ENCODE measurements at places on chromosomes 12 and 14.

DNA sequence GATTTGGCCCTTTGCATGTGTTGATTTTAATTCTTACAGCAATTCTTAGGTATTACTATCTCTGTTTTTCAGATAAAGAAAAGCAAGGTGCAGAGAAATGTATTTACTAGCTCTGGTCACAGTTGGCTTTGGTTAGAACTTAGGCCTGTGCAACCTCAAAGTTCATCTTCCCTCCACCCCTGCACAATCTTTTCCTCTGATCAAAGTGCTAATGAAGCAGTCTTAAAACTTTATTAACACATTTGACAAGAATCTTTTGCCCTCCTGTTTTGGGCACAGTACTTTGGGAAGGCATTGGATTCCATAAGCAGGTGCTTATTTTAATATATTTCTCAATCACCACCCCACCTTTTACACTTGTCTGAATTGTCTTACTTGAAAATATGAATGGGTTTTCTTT lies 2.7 kb downstream of the IRAK4 start:
- no peak for DNase-seq

DNA sequence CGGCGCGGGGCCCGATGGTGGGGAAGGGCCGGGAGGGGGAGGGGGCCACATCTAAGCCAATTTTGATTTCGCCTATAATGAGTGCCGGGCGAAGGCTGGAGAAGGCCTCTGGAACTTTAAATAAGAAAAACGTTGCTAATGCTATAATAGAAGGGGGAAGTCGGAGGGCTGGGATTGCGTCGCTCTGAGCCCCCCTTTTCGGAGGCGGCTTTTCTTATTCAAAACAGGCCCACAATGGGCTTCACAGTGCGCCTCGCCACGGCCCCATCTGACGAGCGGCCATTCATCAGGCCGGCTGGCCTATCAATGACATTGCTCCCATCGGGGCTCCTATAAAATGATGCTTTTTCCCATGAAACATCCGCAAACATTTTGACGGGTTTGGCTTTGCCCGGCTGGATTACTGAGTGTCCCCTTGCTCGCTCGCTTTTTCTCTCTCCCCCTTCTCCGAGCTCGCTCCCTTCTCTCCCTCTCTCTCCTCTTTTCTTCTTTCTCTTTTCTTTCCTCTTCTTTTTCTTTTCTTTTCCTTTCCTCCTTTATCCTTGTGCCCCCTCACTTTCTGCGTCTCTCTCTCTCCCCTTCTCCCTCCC lies at the start of gene RFX4:
Gene RFX4, plus strand, starts transcription at position 364 of the 590 bp plus-strand sequence. CDS start 317 bp downstream, outside the sequence.
- DNase-seq, result no peak

GRCh38 chr12:76075448-76075847 lies 9.0 kb downstream of the NAP1L1 start:
- DNase-seq, result no peak

DNA sequence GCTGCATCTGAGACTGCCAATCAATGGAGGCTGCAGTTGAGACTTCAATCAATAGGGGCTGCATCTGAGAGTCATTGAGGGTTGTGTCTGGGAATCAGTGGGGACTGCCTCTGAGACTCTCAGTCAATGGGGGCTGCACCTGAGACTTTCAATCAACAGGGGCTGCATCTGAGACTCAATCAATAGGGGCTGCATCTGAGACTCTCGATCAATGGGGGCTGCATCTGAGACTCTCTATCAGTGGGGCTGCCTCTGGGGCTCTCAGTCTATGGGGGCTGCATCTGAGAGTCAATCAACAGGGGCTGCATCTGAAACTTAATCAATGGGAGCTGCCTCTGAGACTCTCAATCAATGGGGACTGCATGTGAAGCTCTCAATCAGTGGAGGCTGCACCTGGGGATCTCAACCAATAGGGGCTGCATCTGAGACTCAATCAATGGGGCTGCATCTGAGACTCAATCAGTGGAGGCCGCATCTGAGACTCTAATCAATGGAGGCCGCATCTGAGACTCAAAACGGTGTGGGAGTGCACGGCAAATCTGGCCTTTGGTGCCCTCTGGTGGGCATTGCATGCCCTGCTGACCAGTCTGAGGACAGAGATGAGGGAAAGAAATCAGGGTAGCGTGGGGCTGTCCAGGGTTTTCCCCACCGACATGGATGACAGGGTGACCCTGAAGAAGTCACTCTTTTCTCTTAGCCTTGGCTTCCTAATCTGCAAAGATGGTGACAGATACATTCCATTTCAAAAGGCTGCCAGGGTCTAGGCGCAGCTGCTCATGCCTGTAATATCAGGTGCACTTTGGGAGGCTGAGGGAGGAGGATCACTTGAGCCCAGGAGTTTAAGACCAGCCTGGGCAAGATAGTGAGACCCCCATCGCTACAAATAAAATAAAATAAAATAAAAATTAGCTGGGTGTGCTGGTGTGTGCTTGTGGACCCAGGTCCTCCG lies 41.3 kb upstream of the EIF5 start:
- DNase-seq, result peak; percentile 60

- DNase-seq, result no peak
Observed at GRCh38 chr14:74824997-74825396, 50.9 kb downstream of the PROX2 start.

- peak; percentile 70 for DNase-seq
Observed at GRCh38 chr14:49173765-49174373, 412.3 kb downstream of the RPS29 start.

DNA sequence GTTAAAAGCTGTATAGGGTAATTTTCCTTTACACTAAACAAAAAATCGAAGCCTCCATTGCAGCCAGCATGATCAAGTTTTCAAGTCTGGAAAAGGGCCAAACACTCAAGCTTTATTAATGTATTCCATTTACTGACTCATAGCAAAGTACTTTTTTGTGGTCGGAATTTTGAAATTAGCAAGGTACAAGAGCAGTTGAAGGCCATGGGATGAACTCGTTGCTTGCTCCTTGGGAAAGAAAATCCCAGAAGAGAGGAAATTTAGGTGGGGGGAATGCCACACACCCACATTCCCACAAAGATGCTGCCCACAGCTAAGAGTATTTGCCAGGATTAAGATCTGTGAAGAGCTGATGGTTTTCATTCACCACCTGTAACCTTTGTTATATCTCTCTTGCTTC lies 333.7 kb downstream of the EGLN3 start:
- DNase-seq, result peak; percentile 54

DNA sequence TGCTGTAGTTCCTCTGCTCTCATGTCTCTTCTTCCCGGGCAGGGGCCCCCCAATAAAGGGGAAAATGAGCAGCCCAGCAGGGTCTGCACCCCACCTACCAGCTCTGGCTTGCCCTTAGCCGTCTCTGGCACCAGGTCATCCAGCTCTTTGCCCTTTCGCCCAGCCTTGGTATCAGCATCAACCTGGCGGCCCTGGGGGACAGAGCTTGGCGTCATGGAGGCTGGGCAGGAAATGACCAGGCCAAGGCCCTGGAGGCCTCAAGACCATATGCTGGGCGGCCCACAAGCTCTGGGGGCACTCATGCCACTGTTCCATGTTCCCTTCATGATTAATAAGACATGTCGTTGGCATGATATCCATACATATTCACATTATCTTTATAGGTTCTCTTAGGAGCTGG lies 14.7 kb downstream of the MYL6 start:
- DNase-seq, result no peak

GRCh38 chr14:34489324-34489723 lies 27.3 kb upstream of the SPTSSA start:
- DNase-seq, result no peak

- DNase-seq, result no peak
Observed at GRCh38 chr14:76311079-76311758, 64.7 kb upstream of the ESRRB start.

DNA sequence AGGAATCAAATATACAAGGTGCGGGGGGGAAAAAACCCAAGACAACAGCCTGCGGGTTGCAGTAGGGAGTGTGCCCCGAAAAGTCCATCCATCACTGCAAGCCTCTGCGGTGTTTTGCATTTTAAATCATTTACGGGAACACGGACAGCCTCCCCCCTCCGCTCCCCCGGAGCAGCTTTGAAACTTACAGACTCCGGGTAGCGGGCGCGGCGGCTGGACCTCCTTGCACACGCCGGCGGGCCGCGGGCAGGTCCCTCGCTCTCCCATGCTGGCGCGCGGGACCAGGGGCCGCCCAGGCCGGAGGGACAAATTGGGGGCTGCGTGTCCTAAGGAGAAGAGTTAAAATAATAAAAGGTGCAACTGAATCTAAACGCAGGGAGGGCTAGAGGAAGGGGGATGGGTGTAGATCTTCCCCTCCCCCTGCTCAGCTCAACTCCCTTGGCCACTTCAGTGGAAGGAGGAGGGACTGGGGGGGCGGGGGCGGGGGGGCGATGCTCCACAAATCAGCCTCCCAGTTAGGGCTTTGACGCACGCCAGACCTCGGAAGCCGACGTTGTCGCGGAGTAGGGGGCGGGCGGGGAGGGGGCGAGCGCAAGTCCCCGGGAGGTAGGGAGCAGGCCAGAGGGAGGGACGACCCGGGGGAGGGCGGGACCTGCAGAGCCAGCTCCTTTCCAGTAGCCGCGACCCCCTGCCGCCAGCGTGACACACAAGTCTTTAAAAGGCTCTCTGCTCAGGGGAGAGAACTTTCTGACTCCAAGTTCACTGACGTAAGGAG lies at the start of gene KCNJ8:
Gene KCNJ8, minus strand, starts transcription at position 349 of the 775 bp plus-strand sequence. CDS start 1,090 bp downstream, outside the sequence.
- DNase-seq, result no peak

- no peak for DNase-seq
Observed at GRCh38 chr14:54909817-54910558, 7.4 kb upstream of the GCH1 start.

DNA sequence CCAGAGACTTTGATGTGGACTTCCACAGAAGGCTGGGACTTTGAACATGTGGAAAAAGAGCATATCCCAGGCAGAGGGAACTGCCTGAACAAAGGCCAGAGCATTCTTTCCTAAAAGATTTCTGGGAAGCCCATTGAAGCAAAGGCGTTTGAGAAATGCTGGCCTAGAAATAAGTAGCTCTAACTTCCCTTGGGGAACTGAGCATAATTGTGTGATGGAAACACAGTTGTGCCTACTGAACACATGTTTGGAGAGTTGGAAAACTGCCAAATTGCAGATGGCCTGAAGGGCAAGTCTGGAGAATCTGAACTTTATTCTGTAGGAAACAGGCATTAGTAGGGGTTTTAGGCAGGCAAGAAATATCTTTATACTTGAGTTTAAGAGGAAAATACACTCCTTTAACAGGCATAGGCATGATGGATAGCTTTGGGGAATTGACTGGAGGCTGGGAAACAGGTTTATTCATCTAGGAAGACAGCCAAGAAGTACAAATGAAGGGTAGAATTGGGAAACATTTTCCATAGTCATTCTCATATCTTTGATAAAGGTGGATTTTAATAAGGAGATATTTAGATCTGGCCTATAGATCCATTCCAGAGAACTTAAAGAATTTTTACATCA lies 134.1 kb downstream of the TPH2 start:
- DNase-seq, result no peak

DNA sequence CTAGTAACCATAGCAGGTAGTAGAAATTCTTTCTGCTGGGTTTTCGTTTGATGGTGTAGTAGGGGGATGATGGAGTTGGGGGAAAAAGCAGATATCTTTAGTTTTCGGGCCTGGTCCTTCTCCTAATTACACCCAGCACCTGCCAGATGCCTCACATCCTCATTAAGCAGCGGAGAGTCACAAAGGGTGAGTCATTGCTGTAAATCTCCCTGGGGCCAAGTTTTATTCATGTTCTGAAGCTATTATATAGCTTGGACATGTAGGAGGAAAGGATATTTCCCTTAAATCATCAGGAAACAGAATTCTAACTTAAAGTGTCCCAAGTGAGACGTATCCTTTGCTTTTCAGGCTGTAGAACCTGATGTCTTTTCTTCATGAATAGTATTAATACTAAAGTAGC lies 4.9 kb upstream of the NECAP1 start:
- peak; percentile 13 for DNase-seq

GRCh38 chr14:93245764-93246420 lies 38.8 kb downstream of the UBR7 start:
- no peak for DNase-seq

- DNase-seq, result no peak
Observed at GRCh38 chr12:80053051-80053790, 46.1 kb upstream of the OTOGL start.

DNA sequence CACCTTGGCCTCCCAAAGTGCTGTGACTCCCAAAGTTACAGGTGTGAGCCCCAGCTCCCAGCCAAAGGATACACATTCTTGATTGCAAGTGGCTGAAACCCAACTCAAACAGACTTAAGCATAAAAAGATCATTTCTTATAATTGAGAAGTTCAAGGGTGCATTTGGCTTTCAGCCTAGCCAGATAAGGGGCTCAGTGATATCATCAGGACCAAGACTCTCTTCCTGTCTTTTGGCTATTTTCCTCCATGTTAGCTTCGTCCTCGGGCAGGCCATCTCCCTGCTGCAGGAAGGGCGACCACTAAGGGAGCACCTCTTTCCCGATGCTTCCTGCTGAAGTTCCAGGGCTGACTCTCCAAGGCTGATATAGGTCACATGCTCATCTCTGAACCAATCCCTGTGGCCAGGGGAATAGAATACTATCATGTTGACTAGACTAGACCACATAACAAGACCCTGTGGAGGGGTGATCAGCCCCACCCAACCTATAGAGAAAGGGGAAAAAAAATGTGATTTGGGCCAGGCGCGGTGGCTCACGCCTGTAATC lies 9.8 kb upstream of the KRT8 start:
- DNase-seq, result no peak

- DNase-seq, result no peak
Observed at GRCh38 chr14:96349286-96350075, 13.7 kb downstream of the ATG2B start.

- DNase-seq, result no peak
Observed at GRCh38 chr14:83041224-83041623, 1507.6 kb upstream of the SEL1L start.

- DNase-seq, result no peak
Observed at GRCh38 chr14:47276931-47277330, 398.5 kb downstream of the MDGA2 start.

DNA sequence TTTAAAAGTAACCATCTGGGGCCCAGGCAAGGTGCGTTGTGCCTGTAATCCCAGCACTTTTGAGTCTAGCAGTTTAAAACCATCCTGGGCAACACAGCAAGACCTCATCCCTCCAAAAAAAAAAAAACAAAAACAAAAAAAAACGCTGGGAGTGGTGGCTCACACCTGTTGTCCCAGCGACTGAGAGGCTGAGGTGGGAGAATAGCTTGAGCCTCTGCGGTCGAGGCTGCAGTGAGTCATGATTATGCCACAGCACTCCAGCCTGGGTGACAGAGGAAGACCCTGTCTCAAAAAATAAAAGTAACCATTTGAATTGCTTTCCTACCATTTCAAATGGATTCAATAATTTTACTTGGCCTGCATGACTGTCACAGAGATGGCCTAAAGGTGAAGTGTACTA lies 186.5 kb upstream of the ATP2B1 start:
- no peak for DNase-seq

- no peak for DNase-seq
Observed at GRCh38 chr14:98965076-98965475, 306.9 kb downstream of the BCL11B start.

All from kidney glomerular epithelial cell (primary cell).